Progenitor cell of endocrine pancreas (in vitro differentiated cells): ENCODE measurements at places on chromosomes 2 and 18. TPM values are rescaled to one million over a fixed set of nuclear protein-coding genes. Genes with fewer than 3 reads are reported as not detected.
A peak's percentile ranks its signal among the peaks of the same experiment; 100 is the strongest.

CIB4 gene
- total RNA-seq = not detected in 2 replicates

VWC2L gene
- total RNA-seq = 0.16 TPM in 1 of 2 replicates, not detected in the other

GRCh38 chr18:68660354-68661183 is 54.3 kb downstream of the TMX3 start:
- H3K27me3 ChIP-seq = peaks cover 5% of the 10 kb centered on the region
- no peaks in the 10 kb centered on the region for H3K36me3 ChIP-seq
- H3K27ac ChIP-seq = no peak overlapping the region
- no peak overlapping the region for H3K4me3 ChIP-seq
- DNase-seq = no peak

DNA sequence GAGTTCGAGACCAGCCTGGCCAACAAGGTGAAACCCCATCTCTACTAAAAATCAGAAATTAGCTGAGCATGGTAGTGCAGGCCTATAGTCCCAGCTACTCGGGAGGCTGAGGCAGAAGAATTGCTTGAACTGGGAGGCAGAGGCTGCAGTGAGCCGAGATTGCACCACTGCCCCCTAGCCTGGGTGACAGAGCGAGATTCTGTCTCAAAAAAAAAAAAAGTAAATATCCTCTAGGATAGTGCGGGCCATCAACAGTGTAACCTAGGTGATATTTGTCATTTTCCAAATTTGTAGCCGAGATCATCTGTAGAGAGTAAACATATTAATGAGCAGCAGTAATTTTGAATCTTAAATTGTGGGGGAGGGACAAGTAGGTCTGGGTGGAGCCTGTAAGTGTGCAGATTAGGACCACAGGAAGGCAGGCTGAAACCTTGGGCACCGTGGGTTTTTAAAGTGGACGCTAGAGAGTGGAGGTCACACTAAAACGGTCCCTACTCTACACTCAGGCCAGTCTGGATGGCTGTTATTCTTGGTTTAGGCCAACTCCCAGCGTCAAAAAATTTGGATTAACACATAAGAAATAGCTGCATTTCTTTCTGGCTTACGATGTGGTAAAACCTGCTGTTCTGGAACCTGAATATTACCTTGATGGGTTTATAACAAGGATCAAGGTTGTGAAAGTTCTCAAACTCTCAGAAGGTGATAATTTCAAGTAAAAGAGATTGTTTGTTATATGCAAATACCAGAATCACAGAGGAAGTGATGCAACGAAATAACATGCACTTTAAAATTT is 22.7 kb upstream of the TET3 start:
- DNase-seq = no peak
- no peaks in the 10 kb centered on the region for H3K4me1 ChIP-seq
- no peak overlapping the region for H3K4me3 ChIP-seq
- H3K27ac ChIP-seq = no peak overlapping the region

CNRIP1 gene
- total RNA-seq = not detected in 2 replicates

BOLA3 gene
- total RNA-seq = 23.8 and 24.8 TPM in 2 replicates

- H3K4me1 ChIP-seq = peaks cover 17% of the 10 kb centered on the region
- H3K4me3 ChIP-seq = no peak overlapping the region
- DNase-seq = no peak
- no peaks in the 10 kb centered on the region for H3K36me3 ChIP-seq
- H3K27ac ChIP-seq = no peak overlapping the region
Observed at GRCh38 chr18:57122936-57123510, 23.9 kb upstream of the BOD1L2 start.

SLC1A4 gene
- total RNA-seq = 12.5 and 14.6 TPM in 2 replicates

DYSF gene
- total RNA-seq = 1.4 and 1.6 TPM in 2 replicates

GRCh38 chr2:20737505-20737904 is 70.6 kb downstream of the GDF7 start:
- no peaks in the 10 kb centered on the region for H3K27me3 ChIP-seq
- H3K4me1 ChIP-seq = peaks cover 2% of the 10 kb centered on the region
- no peak overlapping the region for H3K4me3 ChIP-seq

GRCh38 chr2:17104454-17104853 is 413.8 kb downstream of the RAD51AP2 start:
- no peaks in the 10 kb centered on the region for H3K36me3 ChIP-seq
- peaks cover 3% of the 10 kb centered on the region for H3K27me3 ChIP-seq
- H3K27ac ChIP-seq = no peak overlapping the region
- H3K4me3 ChIP-seq = no peak overlapping the region
- DNase-seq = no peak

DCC gene
- 8.4 and 10.1 TPM in 2 replicates for total RNA-seq

DNA sequence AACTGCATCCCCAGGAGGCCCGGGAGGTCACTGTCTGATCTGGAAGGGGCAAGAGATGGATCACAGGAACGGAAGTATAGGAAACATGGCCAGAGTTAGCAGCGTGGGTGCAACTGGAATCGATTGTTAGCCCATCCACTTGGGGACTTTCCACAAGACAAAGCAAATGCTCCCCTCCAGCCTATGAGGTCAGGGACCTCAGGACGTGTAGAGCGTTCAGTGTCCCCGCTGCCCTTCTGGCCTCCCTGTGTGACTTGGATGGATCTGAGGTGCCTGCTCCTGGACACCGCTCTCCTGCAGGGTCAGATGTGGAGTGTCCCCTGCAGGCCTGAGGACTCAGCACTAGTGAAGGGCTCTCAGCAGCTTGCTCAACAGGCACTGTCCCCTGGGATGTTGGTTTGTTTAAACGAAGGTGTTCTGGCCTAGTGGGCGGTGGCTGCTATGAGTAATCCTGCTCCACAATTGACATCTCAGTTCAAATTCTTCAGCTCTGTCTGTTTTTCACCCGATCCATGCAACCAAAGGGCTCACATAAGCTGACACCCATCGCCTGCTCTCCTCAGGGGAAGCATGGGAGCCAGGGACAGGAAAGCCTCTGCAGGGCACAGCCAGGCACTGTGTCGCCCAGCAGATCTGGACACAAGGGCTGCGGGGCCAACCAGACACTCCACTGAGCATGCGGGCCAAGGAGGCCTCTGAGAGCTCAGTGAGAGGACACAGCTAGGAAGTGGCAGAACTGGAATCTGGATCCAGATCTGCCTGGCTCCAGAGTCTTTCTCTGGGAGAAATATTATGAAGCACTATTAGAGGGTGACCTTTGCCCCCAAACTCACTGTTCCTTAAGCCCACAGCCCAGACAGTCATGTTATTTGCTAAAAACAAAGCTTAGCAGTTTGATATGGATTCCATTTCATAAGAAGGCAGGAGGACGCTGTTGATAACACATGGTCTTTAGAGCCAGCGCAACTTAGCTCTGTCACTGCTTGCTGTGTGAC is 78.5 kb downstream of the RHOB start:
- H3K36me3 ChIP-seq = no peaks in the 10 kb centered on the region
- H3K4me3 ChIP-seq = no peak overlapping the region
- DNase-seq = no peak
- peak overlapping the region; percentile 4 for H3K27ac ChIP-seq
- peaks cover 12% of the 10 kb centered on the region for H3K4me1 ChIP-seq

DNA sequence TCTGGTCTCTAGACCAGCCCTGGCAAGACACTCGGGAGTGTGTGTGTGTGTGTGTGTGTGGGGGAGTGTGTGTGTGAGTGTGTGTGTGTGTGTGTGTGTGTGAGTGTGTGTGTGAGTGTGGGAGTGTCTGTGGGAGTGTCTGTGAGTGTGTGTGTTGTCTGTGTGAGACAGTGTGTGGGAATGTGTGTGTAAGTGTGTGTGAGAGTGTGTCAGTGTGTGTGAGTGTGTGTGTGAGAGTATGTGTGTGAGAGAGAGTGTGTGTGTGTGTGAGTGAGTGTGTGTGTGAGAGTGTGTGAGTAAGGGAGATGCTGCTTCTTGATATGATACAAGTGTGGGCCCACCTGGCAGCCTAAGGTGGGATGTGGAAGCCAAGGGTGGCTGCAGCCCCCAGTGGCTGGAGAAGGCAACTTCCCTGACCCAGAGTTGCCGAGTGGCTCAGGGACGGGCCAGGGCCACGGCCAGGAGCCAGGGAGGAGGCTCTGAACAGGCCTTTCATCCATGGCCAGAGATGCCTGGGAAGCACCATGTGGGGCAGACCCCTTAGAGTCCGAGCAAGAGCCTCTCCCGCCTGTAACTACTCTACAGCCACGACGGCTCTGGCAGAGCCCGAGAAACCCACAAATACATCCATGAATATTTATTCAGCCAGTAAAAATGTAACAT is 159.3 kb upstream of the MYCN start:
- no peak overlapping the region for H3K27ac ChIP-seq
- H3K4me3 ChIP-seq = no peak overlapping the region
- H3K27me3 ChIP-seq = peaks cover 82% of the 10 kb centered on the region
- peaks cover 13% of the 10 kb centered on the region for H3K4me1 ChIP-seq
- H3K36me3 ChIP-seq = no peaks in the 10 kb centered on the region
